H54 (cell line): ENCODE measurements at places on chromosomes 4 and X.

GRCh38 chr4:182143086-182143821, 99.9 kb upstream of the TENM3 start:
- peak; percentile 14 for DNase-seq

DNA sequence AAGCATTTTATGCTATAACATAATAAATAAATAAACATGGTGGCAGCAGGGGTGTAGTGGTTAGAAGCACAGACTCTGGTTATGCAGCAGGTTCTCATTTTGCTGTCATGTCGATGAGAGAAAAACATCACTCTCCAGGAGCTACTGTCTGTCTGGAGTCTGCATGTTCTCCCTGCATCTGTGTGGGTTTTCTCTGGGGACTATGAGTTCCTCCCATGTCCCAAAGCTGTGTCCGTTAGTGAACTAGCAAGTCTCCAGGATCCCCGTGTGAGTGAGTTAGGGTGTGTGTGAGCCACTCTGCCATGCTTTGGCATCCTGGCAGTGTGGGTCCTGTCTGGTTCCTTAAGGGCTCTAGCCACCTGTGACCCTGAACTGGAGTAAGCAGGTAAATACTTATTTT, 585.6 kb upstream of the AGA start:
- no peak for DNase-seq

DNA sequence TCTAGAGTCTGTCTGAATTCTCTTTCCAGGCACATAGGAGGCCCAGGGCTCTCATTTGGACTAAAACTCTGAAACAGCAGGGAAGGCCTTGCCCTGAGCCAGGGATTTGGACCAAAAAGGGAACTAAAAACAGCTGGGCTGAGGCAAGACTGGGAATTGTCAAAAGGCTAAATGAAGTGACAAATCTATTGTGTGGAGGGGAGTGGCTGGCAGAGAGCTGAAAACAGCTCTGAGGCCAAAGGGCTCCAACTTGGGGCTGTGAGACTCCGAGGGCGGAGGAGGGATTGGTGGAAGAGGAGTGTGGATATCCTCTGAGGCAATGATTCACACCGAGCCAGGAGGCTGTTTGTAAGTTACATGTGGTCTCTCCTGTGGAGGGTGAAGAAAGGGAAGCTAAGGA, 63.2 kb downstream of the PHEX start:
- DNase-seq, result no peak

DNA sequence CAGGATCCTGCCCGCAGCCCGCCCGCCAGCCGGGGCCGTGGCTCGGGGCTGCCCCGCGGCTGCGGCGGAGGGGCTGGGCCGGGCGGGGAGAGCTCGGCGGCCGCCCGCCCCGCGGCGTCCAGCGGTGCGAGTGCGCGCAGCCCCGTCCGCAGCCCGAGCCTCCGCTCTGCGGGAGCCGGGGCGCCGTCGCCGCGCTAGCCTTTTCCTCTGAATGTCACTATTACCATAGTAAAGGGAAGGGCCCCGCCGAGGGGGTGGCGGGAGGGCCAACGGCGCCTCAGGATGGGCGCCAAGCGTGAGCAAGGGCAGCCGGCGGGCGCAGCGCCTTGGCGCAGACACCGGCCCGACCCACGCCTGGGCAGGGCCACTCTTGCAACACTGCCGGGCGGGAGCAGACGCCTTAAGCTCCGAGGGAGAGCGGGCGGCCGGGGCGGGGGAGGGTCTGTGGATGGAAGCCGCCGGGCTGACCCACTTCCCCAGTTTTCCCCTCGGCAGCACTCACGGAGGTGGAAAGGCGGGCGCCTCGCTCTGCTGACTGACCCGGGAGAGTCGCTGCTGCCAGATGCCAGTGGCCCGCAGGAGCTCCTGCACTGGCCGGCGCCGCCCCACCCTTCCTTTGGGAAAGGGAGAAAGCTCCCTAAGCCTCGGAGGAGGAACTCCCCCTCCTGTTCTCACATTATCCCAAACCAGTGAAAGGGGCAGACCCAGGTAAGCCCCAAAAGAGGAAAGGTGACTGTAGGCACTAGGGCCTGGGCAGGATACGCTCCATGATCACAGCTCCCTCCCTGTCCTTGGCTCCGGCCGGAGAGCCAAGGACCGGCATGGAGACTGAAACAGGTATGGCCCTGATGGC, 329.4 kb downstream of the HNRNPD start:
- DNase-seq, result no peak

- no peak for DNase-seq
These were observed 44.1 kb upstream of the MBNL3 start for GRCh38 chrX:132532913-132533312.
